ENCODE measurements at places on chromosomes 3 and 15. TPM values are rescaled to one million over a fixed set of nuclear protein-coding genes. Genes with fewer than 3 reads are reported as not detected.

Gene EEF1AKMT4
- total RNA-seq, result 0.62 TPM

Gene CYP11A1
- total RNA-seq, result 2.0 TPM

Gene CCDC33
- total RNA-seq, result not detected

Gene EPHA6
- 28.8 TPM for total RNA-seq

Gene HTR3C
- not detected for total RNA-seq

Gene CCR8
- not detected for total RNA-seq

- DNase-seq, result no peak
These were observed 29.9 kb downstream of the IL5RA start for GRCh38 chr3:3080309-3080708.

GRCh38 chr3:50321336-50322114 is 1.0 kb downstream of the HYAL2 start:
- DNase-seq, result peak; percentile 90

DNA sequence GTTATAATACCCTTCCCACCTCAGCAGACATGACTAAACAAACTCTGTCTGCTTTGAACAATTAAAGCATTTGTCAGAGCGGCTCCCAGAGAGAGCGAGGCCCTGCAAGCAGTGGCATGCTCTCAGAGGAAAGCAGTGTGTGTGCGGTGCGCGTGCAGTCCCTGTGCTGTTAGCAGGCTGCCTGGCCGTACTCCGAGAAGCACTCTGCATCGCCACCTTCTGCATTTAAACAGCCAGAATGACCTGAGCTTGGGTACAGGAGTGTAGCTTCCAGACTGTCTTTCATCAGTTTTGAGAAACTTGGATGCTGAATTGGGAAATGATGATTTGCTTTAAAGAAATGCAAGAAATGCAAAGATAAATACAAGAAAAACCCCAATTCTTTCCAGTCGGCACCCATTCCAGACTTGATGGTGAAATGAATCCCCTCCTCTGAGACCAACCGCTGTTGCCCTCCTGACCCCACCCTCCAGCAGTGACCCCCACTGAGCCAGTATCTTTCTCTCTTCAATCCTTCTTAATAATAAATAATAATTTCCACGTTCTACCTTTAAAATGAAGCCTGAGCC is 113.5 kb downstream of the VGLL4 start:
- no peak for DNase-seq

DNA sequence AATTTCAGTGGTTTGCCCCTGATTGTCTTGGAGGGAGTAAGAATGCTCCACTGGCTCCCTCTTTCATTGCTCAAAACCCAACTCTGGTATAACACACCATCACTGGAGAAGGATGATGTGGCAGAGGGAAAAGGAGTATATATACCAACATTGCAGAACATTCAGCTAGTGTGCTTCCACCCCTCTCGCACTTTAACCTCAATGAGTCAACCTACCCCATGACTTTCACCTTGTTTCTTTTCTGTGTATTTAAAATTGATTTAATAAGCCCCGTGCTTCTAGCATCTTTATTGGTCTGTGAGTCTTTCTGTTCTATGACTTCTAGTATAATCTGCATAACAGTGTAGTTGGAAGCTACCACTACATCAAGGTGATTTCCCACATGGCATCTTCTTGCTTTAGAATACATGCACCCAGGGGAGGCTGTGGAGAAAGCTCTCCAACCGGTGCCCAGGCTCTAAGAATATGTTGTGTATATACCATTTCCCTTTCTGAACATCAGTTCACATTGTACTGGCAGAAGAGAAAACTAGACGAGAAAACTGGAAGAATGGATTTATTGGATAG is 595.1 kb upstream of the TGFBR2 start:
- DNase-seq, result no peak

DNA sequence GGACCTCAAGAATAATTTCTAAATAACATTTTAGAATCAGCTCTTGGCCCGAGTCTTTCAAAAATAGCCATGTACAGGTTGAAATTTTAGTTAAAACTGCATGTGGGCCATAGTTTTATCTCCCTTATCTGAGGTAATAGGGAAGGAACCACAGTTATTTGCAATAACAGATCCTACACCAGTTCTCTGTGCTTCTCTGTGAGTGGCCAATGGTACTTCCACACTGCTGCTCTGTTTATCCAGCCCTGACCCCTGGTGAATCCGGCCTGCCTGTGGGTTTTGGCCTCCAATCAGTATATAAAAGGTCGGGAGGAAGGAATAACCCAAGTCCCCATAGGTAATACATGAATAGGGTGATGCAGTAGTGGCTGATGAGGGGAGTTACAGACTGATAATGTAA is 48.0 kb upstream of the TNIK start:
- DNase-seq, result no peak

DNA sequence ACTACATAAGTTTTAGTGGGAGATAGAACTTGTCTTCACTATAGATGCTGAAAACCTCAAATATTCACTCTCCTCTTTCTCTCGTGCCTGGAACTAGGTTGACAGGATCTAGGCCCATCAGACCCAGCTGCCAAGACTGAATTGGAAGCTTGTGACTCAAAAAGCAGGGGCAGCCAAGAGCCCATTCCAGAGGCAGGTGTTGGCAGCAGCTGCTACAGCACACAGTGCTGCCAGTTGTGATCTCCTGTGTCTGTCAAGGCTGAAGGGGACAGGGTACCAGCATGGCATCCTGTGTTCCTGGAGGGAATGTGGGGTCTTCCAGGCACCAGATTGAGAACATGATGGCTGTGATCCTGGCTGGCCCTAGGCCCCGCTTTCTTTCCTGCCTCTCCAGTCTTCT is 92.5 kb upstream of the MB21D2 start:
- DNase-seq, result no peak

DNA sequence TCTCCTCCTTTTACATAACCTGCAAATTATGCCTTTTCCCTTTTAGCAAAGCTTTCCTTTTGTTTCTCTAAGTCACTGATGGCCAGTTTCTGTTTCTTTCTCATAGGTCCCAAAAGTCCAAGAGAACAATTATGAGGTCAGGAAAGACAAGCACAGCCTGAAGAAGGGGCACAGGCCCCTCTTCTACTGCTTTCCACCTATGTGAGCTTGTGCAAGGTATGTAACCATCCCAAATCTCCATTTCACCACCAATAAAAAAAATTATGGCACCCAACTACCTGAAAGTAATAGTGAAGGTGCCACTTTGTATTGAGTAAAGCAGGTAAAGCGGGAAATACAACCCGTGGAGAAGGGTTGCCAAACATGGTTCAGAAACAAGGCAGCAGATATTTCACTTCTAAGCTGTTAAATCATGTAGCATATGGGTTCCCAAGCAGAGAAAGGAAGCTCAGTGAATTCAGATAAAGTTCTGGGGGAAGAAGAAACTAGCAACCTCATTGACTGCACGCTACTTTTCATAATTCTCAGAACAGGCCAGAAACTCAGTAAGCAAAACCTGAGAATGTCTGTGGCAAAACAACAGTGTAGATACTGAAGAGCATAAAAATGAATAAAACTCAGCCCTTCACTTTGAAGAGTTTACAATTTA is 4.2 kb downstream of the PLOD2 start:
- no peak for DNase-seq

GRCh38 chr3:189953551-189953950 is 167.1 kb downstream of the P3H2 start:
- no peak for DNase-seq

GRCh38 chr3:98811048-98811447 is 47.9 kb downstream of the ST3GAL6 start:
- no peak for DNase-seq

DNA sequence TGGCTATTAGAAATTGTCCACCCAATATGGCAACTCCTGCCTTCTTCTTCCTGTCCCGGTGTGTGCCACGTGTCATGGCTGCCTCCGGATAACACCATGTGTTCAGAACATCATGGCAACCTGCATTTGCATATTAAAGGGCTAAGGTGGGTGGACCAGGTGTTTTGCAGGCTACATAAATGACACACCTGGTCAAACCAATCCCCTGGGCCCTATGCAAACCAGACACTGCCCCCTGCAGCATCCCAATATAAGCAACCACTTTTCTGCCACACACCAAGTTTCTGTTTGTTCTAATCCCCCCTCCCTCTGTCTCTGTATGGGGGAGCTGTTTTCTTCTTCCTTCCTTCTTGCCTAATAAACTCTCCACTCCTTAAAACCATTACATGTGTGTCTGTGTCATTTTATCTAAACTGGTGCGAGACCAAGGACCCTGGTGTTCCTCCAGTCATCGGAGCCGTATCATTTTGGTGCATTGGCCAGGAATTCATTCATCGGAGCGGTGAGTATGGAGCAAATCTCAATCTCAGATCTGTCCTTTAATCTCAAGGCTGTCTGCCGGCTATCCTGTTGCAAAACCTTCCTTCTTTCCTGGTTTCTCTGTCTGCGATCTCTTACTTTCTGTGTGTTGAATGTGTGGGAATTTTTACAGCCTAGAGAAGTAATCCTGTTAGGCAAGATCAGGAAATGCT is 44.5 kb downstream of the NCEH1 start:
- no peak for DNase-seq

DNA sequence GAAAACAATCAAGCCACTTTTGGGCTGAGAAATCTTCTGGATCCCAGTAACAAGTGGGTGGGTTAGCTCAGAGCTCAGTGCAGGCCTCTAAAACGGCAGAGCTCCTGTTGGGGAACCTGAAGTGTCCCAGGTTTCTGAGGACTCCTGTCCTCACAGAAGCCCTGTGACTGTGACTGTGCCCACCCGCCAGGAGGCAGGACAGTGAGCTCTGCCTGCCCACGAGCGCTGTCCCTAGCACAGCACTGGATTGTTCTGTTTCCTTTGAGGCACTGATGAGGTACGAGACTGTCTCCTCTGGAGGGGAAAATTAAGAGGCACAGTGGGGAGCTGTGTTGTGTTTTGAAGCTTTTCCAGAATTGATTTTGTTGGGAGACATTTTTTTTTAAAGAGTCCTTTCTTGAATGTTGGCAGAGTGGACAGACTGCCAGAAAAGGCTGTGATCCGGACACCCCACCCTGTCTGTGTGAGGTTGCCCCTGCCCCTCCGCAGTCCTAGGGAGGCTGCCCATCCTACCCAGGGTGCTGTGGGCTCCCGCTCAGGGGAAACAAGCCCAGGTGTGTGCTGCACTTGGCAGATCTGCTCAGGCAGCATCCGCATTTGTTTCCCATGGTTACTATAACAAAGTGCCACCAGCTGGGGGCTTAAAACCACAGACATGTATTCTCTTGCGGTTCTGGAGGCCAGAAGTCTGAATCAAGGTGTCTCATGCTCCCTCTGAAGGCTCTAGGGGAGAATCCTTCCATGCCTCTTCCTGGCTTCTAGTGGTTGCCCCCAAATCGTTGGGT is 66.6 kb upstream of the LARS2 start:
- no peak for DNase-seq

GRCh38 chr3:177475356-177475665 is 278.0 kb upstream of the TBL1XR1 start:
- no peak for DNase-seq

DNA sequence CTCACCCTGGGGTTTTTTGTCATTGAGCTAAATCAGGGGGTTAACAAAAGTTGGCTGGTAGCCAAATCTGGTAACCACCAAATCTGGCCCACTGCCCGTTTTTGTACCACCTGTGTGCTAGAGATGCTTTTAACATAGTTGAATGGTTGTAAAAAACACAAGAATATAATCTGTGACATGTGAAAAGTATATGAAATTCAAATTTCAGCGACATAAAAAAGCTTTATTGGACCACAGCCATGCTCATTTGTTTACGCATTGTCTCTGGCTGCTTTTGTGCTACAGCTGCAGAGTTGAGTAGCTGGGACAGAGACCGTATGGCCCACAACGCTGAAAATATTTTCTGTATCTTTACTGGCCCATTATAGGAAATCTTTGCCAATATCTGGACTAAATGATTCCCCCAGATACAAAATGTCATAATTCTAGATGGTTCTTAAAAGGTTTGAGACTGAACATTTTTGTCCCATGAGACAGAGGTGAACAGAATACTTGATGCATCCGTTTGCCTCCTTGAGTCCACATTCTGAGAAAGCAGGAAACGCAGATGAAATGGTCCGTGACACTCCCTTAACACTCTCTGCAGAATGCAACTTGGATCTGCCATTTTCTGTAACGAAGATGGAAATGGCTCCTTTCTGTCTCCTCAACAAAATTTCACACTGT is 120.9 kb upstream of the PDZRN3 start:
- DNase-seq, result no peak

GRCh38 chr3:133448478-133449122 is 48.7 kb downstream of the BFSP2 start:
- no peak for DNase-seq

DNA sequence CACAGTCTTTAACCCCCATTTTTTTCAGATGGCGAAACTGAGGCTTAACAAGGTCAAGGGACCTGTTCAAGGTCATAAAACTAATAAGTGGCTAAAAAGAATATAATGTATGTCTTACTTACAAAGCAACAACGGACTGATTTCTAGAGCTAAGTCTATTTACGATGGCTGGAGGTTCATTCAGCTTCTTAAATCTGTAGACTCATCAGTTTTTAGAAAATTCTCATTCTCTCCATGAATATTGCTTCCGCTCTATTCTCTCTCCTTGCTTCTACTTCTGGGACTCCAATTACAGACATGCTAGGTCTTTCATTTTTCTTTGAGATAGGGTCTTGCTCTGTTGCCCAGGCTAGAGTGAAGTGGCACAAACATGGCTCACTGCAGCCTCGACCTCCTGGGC is 68.9 kb downstream of the WHAMM start:
- no peak for DNase-seq
